Right ventricle myocardium superior (tissue), 1 donor: ENCODE measurements at places on chromosomes 1 and 21. TPM values are rescaled to one million over a fixed set of nuclear protein-coding genes. Genes with fewer than 3 reads are reported as not detected.
A peak's percentile ranks its signal among the peaks of the same experiment; 100 is the strongest.

The GATAD2B gene
- total RNA-seq, result 30.1 TPM

- DNase-seq, result no peak
Observed at GRCh38 chr1:38474738-38475623, 384.6 kb downstream of the RRAGC start.

DNA sequence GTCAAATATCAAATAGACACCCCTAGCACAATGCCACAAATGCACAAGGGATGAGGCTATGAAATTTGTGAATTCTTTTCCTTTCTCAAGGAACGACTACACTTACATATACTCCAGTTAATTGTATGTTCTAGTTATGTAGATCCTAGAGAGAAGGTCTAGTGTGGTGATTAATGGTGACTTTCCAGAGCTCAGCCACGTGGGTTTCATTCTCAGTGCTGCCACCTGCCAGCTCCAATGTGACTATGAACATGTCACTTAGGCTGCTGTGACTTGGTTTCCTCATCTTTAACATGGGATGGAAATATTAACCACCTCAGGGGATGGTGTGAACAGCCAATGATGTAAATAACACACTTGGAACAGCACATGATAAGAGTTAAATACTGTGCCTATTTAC is 138.3 kb downstream of the APP start:
- DNase-seq, result no peak

The SLC44A3 gene
- 3.3 TPM for total RNA-seq

The ARMH1 gene
- 0.83 TPM for total RNA-seq

The BMP8A gene
- total RNA-seq, result 0.30 TPM

DNA sequence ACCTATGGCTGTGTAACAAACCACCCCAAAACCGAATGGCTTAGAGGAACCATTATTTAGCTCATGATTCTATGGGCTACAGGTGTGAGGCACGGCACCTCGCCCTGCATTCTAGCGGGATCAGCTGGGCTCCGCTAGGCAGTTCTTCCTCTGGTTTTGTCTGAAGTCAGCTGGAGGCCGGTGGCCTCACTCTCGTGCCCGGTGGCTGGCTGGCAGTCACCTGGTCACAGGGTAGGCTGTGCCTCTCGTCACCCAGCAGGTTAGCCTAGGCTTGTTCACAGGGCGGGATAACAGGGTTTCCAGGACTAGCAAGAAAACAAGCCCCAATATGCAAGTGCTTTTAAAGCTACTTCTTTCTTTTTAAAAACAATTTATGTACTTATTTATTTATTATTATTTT is 16.3 kb upstream of the AGPAT3 start:
- DNase-seq, result no peak

DNA sequence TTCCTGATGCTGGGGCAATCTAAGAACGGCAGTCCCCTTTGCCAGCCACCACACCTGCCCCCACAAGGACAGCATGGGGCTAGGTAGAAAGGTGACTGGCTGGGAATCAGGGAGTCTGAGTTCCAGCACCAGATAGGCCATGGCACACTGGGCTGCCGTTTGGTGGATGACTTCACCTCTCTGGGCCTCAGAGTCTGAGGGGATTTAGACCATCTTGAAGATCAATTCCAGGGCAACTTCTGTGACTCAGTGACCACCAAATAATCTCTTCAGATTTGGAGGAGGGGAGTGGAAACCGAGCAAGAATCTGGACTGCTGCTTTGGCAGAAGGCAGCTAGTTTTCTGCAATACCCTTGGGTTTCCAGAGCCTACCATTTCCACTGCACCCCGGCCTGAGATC is 92.1 kb upstream of the EDN2 start:
- no peak for DNase-seq

- DNase-seq, result no peak
Observed at GRCh38 chr1:43277116-43277876, 7.5 kb downstream of the TMEM125 start.

DNA sequence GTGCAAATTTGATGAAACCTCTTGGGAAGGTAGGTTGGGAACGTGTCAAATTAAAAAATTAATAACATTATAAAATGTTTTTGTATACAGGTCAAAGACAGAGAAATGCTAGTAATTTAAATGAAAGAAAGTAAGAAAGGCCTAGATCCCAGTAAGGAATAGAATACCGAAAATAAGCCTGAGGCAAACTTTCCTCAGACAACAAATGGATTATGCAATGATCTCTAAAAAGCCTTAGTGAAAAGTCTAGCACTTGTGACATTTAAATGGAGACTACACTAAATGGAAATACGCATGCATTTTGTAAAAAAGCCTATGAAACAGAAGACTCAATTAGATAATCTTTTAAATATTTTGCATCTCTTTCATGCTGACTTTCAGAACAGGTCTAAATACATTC is 138.5 kb upstream of the ZNHIT6 start:
- DNase-seq, result no peak

The TAF13 gene
- total RNA-seq, result 56.9 TPM

GRCh38 chr21:30567617-30568016 is 6.5 kb upstream of the KRTAP19-7 start:
- no peak for DNase-seq

- no peak for DNase-seq
Observed at GRCh38 chr1:7252411-7253117, 467.3 kb downstream of the CAMTA1 start.

The CTNNBIP1 gene
- total RNA-seq, result 58.1 TPM

- no peak for DNase-seq
Observed at GRCh38 chr21:45029948-45030681, 44.3 kb upstream of the ADARB1 start.

The MFAP2 gene
- total RNA-seq, result 4.1 TPM

The A3GALT2 gene
- total RNA-seq, result not detected

The LCE1D gene
- not detected for total RNA-seq

GRCh38 chr1:210372491-210372890 is 43.8 kb downstream of the HHAT start:
- DNase-seq, result no peak

The CFHR5 gene
- total RNA-seq, result not detected

- DNase-seq, result no peak
Observed at GRCh38 chr1:145886816-145887215, 1.1 kb upstream of the ANKRD35 start.

- no peak for DNase-seq
Observed at GRCh38 chr1:44848456-44849181, 5.6 kb upstream of the PTCH2 start.

- DNase-seq, result peak; percentile 59
Observed at GRCh38 chr1:98051065-98051675, 130.3 kb upstream of the DPYD start.

The HHAT gene
- 1.5 TPM for total RNA-seq

The GPR157 gene
- 49.4 TPM for total RNA-seq

GRCh38 chr1:77889671-77890070 is 1.2 kb downstream of the NEXN start:
- DNase-seq, result no peak

DNA sequence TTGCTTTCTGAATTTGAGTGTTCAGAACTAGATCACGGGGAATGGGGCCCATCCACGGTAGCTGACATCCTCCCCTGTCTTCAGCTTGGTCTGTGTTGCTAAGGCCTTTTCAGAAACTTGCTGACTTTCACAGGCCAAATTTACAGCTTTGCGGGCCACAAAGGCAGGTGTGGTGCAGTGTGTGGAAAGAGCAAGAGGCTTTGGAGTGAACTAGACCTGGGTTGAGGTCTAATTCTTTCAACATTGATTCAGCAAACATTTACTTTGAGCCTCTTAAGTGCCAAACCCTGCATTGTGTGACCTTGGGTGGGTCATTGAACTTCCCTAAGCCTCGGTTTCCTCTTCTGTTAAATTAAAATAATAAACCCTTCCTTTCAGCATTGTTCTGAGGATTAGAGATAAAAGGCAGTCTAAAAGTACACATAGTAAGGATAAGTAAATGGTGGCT is 24.3 kb downstream of the STPG1 start:
- no peak for DNase-seq

The KCNJ6 gene
- not detected for total RNA-seq

The AADACL4 gene
- total RNA-seq, result not detected

DNA sequence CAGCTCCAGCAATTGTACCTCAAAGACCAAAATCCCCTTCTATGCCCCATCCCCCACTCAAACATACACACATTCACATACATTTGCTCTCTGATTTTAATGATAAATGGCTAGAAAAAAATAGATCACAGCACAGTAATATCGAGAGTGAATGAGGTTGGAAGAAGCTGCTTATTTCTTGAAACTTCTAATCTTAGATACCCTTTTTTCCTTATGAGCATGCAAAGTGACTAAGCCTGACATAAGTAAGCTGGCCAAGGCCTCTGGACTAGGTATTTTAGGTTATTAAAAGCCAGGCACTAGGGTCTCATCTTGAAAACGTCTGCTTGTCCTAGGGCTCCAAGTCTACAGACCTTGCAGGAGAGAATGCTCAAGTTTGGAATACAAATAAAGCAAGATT is 133.6 kb downstream of the TGFBR3 start:
- DNase-seq, result no peak

The CACNA1E gene
- total RNA-seq, result 4.7 TPM

- no peak for DNase-seq
Observed at GRCh38 chr1:62772607-62773295, 11.2 kb upstream of the ATG4C start.

- DNase-seq, result no peak
Observed at GRCh38 chr1:72540674-72541073, 258.3 kb upstream of the NEGR1 start.

The SPRR2G gene
- total RNA-seq, result not detected

GRCh38 chr1:103250441-103250861 is 142.1 kb upstream of the COL11A1 start:
- no peak for DNase-seq

- DNase-seq, result no peak
Observed at GRCh38 chr1:211381481-211382181, 55.0 kb downstream of the TRAF5 start.

- DNase-seq, result no peak
Observed at GRCh38 chr1:55339681-55340080, 124.5 kb upstream of the USP24 start.

GRCh38 chr1:85240174-85240601 is 19.3 kb downstream of the C1orf52 start:
- DNase-seq, result no peak

DNA sequence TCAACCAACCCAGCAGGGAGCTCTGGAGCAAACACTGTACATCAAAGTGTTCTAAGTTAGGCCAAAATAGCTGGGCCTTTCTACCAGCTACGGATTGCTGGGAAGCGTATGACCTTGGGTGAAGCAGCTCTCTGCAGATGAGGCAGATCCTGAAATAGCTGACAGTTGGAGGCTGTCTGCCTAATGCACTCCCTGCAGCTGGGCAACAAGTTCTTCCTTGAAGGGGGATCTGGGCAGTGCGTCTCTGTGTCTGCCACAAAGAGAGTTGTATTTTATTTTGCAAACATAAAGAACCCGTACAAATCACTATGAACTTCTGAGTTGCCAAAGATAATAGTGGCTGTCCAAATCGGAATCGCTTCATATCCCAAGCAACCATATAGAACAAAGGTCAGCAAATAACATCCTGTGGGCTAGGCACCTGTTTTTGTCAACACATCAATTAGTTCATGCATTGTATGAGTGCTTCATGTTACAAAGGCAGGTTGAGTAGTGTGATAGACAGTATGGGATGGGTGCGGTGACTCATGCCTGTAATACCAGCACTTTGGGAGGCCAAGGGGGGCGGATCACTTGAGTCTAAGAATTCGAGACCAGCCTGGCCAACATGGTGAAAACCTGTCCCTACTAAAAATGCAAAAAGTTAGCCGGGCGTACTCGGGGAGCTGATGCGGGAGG is 29.1 kb upstream of the KLF17 start:
- DNase-seq, result no peak

DNA sequence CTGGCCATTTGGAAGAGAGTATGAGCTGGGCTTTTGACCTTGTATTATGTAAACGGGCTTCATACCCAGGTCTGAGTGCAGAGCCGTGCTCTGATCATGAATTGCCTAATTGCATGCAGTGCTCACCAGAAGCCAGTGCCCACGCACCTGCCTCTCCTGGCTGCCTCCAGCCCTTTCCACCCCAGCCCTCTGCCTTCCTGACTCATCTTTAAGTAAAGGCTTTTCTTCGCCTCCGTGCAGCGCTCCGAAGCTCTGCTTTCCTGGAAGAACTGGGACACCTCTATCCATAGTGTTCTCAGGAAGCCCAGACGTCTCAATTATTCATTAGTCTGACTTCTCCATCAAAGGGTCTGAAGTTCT is 413.7 kb downstream of the PTPRU start:
- DNase-seq, result no peak

DNA sequence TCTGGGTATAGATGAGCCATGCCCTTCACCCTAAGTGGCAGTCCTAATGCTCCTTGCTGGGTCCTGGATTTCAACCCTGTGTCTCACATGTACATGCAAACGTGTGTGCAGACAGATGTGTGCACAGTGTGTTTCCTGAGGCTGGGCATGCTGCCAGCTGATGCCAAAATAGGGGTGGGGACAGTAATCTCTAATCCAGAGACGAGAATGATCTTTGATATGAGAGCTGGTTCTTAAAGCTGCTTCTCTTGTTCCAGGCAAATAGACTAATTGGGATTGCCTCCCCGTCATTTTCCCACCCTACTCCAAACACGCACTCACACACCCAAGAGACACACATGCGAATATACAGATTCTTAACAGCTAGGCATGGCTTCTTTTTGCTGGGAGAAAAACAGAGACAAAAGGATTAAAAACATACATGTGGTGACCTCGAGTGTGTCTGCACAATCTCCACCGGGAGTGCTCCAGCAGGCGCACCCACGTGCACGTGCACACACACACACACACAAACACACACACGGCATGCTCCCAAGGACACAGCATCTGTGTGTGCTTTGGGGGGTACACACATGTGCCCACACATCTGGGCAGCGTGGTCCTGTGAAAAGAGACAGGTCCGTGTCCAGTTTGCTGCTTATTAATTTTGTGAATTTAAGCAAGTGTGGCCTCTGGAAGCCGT is 102.1 kb upstream of the ZBTB40 start:
- DNase-seq, result no peak
